ENCODE measurements at places on chromosomes 11 and 22. TPM values are rescaled to one million over a fixed set of nuclear protein-coding genes. Genes with fewer than 3 reads are reported as not detected.

GRCh38 chr11:60500276-60500910 is 7.8 kb downstream of the MS4A12 start:
- DNase-seq: no peak

GRCh38 chr11:110433393-110434333 is 3.9 kb downstream of the FDX1 start:
- no peak for DNase-seq

GRCh38 chr11:93244018-93244417 is 46.2 kb upstream of the SLC36A4 start:
- no peak for DNase-seq

DNA sequence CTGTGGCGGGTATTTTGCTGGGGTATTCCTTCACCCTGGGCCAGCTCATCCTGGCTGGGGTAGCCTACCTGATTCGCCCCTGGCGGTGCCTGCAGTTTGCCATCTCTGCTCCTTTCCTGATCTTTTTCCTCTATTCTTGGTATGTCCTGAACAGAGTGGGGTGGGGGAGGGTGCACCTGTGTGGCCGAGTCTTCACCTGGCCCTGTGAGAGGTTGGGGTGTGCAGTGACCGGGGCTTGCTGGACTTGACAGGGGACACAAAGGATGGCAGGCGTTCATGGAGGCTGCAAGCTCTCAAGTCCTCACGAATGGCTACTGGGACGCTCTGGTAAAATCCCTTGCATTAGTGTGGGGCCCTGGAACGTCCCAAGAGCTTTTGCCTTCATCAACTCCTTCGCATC is 39.3 kb downstream of the CAPN1 start:
- no peak for DNase-seq

DNA sequence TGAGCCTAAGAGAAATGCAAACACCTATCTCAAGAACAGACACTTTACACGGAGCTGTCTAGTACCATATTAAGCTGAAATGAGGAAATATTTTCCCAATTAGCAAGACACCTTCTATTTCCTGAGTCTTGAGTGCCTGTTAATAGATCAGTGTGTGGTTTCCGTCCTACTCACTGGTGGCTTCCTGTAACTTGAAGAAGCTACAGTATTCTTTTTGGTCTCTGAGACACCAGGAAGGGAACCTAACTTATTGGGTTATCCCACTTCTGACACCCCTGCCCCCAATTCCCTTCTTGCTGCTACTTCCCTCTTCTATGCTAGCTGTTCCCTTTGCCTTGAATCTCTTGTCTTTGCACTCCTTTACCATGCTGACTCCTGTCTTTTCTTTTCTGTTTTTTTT is 92.7 kb downstream of the FDX1 start:
- DNase-seq: no peak

The MICAL2 gene
- total RNA-seq: 42.6 TPM

The SLCO2B1 gene
- total RNA-seq: 2.6 TPM

The OR52L1 gene
- not detected for total RNA-seq
